ENCODE measurements at places on chromosomes 4 and X.
A peak's percentile ranks its signal among the peaks of the same experiment; 100 is the strongest.

GRCh38 chrX:104697294-104697693, 131.3 kb downstream of the IL1RAPL2 start:
- no peak for DNase-seq

DNA sequence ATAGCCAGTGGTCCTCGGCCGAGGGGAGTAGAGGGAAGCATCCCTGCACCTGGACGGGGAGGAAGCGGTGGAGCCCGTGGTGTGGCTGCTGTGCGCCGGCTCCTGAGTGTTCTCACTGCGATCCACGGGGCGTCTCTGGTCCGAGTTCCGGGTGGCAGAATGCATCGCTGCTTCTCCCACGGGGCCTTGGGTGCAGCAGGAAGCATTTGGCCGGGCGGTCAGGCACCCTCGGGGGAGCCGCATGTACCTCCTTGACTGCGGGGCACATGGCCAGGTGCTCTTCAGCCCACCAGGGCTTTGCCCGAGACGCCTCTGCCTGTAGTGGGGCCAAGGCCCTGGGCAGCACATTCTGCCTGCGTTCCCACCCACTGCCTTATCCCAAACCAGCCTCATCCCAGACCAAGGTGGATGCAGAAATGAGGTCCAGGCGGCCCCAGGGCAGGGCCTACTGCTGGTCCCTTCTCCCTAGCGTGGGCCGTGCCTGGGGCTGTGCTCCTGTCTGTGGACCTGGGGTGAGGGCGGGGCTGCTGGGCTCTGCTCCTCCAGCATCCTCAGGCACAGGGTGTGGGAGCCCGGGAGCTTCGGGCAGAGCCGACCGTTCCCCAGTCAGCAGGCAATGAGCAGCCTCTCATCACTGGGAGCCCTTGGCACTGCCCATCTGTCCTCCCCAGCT, 27.5 kb downstream of the NKX1-1 start:
- DNase-seq, result no peak

DNA sequence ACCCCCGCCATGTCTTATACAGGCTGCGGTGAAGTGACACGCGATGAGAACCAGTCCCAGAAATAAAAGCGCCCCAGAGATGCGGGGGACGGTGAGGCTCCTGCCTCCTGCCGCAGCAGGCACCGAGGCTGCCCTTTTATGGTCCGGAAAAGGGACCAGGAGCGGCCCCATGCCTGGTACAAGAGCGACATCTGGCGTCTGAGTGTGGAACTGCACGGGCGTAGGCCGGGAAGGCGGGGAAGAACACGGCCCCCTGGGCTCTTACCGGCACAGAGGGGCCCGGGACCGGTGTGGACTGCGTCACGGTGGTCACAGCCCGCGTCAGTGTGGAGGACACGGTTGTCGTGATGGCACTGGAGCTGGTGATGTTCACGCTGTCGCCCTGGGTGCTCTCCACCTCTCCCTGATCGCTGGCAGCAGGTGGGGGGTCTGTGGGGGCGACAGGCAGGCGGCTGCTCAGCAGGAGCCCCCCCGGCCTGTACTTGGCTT, 8.9 kb upstream of the RENBP start:
- DNase-seq, result peak; percentile 64

DNA sequence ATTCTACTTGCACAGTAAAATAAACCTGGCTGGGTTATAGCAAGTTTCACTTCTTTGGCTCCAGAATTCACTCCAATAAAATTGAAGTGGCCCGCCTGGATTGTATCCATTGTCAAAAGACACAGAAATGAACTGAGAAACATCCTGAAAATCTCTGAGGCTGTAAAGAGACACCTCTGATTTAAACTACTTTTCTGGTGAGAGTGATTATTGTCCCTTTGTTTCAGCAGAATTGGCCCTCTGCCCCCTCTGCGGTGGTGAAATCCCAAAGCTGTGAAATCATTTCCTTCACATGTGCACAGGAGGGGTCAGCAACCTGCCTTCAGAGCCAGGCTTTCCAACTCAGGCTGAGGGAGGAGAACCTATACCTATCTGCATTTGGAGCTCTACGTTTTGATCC, 23.0 kb downstream of the GAB3 start:
- DNase-seq, result no peak

DNA sequence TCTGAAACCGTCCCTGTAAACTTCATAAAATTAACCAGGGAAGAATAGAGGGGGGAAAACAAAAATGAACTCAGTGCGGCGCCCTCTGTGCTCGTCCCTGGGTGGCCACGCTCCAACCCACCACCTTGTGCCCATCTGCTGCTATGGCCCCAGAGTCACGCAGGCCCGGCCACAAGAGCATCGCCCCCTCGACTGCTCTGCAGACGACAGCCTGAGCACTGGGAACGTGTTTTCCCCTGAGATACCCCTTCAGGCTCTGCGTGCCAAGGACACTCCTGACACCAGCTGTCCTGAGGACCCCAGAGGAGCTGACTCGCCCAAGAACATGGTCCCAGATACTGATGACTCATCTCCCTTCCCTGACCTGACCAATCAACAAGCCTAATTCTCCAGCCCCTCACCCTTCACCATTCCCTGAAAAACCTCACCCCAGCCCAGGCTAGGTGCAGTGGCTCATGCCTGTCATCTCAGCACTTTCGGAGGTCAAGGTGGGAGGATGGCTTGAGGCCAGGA, 64.1 kb upstream of the GPR78 start:
- no peak for DNase-seq

GRCh38 chr4:77045490-77045889, 30.3 kb downstream of the CCNI start:
- DNase-seq, result no peak

DNA sequence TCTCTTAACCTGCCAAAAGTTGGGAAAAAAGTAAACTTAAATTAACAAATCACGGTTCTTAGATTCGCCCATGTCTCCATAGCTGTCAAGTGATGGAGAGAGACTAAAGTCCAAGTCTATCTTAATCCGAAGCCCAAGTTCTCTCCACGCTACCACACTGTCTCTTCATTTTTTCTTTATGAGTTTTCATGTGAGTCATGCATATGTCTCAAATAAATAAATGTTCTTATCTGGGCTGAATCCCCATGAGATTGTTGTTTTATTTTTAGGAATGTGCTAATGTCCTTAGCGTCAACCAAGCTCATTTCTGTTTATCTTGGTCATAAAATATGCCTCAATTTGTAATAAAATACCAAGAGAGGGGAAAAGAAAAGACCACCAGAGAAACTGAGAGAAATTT, 169.3 kb downstream of the RCHY1 start:
- DNase-seq, result no peak

DNA sequence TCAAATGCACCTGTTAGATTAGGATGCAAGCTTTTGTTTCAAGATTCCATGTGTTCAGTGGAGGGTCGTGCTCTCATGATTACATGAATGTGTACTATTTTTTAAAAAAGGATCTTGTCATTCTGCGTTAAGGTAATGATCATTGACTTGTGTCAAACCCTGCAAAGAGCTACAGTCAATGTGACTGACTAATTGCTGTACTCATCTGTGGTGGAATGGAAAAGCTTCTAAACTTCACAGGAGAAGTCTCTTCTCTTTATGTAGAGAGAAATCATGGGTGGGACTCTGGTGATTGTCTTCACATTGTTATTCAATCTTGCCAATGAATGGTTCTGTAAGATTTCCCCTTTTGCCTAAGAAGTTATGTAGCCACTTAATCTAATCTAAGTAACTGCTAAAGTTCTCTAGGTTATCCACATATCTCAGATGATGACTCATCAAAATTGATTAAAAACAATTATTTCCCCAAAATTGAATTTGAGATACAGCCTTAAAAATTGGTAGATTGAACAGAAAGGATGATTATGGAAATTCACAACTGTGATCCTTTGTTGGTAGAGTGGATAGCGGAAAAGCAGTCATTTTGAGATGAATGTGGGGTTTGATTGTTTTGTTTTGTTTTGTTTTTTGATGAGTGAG, 6.7 kb downstream of the MAGEE1 start:
- DNase-seq, result no peak

DNA sequence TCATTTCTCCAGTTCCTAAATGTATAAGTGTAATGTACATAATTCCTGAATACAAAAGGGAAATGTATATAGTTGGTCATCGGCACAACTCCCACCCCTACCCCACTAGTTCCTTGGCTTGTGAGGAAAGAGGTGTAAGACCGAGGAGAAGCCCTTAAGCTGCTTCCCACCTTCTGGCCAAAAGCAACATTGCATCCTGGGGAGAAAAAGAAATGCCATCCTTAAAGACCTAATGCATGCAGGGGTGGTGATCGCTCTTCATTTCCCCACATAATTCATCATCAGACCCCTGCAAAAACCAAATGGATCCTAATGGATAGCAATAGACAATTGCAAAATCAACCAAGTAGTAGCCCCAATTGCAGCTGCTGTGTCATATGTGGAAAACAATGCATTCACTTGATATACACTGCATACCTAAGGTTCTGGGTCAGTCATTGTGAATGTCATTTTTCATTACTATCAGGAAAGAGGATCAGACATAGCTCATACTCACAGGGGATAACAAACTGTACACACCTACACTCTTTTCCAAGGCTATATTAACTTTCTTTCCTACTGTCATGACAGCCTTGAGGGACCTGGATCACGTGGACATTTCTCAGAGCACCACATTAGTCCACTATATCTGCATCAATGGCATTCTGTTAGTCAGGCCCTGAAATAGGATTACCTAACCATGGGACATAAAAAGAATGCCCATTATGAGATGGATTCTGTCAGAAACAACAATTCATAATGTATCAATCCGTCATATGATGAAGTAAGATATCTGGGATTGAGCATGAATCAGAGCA, 31.7 kb upstream of the NFXL1 start:
- DNase-seq, result no peak

GRCh38 chr4:182478475-182478874, 235.3 kb downstream of the TENM3 start:
- no peak for DNase-seq

DNA sequence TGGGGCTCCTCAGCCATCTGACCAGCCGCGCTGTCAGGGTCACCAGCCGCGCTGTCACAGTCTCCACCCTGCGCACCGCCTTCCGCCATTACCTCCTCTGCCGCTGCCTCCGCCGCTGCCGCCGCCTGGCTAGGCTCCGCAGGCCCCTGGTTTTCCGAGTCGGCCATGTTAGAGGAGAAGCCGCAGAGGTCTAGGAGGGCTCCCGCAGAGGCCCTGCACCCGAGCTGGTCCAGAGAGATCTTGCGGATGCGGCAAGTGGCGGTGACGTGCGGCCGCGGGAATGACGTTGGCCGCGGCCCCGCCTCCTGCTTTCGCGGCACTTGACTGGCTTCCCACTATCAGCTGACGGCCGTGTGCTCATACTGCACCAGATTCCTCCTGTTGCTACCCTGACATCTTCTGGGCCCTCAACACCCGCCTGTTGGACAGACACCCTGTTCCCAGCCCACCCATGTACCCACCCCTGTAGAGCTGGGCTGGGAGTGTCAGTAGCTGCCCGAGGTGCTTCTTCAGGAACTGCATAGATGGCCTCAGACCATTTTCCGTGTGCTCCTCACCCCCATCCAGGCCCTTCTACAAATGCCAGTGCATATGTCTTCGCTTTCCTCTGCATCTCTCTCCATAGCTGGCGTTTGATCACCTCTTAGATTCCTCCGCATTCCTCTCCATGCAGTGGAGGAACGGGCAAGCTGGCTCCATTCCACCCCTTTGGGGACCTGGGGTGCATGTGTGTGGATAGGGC, at the start of gene NAP1L5:
Gene NAP1L5, minus strand, starts transcription at position 242 of the 742 bp plus-strand sequence. Its CDS starts 75 bp downstream, at position 167.
- DNase-seq, result peak; percentile 72
